H54 (cell line): ENCODE measurements at places on chromosomes 2 and 18.

- DNase-seq = peak; percentile 86
Observed at GRCh38 chr2:38076710-38077430, 919 bp upstream of the CYP1B1 start.

DNA sequence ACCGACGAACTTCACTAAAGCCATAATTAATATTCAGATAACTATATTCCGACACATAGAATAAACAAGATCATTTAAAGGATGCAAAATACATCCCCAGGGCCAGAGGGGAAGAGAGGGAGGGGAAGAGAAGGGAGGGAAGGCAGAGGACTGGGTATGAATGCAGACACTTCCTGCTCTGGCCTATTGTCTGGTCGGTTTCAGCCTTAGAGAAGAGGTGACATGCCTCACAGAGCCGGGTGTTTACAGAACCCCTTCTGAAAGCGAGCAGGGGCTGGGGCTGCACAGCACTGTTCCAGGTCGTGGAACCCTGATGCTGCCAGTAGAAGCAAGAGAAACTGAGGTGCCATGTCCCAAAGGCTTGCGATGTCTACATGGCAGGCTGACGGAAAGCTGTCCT is 31.0 kb downstream of the CELF4 start:
- no peak for DNase-seq

GRCh38 chr2:115942800-115943199 is 1500.4 kb downstream of the DPP10 start:
- no peak for DNase-seq

GRCh38 chr2:57703407-57703806 is 343.2 kb upstream of the VRK2 start:
- DNase-seq = no peak

DNA sequence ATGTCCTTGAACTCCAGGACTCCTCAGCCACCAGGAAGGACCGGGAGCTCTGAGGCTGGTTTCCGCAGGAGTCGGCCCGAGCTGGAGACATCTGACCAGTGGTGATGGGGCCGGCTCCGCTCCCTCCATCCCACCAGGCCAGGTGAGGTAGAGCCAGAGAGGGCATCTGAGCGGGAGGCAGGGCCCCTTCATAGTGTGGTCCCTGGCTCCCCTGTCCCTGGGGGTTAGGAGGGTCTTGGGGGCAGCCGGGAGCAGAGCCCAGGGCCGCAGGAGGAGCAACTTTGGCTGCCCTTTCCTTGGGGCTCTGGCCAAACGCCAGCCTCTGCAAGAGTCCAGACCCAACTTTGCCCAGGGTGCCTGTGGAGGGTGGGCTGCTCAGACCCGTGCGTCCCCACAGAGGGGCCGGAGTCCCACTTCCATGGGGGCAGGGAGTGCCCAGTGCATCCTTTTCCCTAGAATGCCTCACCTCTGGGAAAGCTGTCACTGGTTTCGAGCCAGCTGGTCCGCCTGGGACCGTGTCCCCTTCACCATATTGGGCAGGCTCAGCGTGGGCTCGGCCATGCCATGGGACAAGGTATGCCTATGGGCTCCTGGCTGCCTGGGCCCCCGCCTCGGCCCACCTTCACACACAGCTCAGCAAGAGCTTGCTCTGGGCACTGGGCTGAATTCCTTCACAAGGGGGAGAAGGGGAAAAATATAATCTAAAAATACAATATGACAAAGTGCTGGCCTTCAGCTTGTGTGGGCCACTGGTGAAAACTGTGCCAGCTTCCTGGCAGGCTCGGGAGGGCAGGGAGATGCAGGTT is 148.6 kb downstream of the TWIST2 start:
- no peak for DNase-seq

DNA sequence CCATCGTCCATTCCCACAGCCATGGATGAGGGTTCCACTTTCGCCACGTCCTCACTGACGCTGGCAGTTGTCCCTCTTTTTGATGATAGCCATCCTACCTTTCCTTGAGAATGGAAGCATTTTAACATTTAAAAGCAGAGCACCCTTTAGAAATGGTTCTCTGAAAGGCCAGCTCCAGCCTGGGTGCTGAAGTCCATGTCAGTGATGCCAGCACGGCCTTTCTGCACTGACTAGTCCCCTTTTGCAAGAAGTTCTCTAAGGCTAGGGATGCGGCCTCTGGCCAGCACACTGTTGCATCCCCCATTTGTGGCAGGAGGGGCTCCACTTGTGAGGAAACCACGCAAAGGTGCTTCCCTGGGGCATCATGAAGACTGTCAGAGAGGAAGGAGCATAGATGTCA is 203.5 kb downstream of the MGAT5 start:
- DNase-seq = no peak

DNA sequence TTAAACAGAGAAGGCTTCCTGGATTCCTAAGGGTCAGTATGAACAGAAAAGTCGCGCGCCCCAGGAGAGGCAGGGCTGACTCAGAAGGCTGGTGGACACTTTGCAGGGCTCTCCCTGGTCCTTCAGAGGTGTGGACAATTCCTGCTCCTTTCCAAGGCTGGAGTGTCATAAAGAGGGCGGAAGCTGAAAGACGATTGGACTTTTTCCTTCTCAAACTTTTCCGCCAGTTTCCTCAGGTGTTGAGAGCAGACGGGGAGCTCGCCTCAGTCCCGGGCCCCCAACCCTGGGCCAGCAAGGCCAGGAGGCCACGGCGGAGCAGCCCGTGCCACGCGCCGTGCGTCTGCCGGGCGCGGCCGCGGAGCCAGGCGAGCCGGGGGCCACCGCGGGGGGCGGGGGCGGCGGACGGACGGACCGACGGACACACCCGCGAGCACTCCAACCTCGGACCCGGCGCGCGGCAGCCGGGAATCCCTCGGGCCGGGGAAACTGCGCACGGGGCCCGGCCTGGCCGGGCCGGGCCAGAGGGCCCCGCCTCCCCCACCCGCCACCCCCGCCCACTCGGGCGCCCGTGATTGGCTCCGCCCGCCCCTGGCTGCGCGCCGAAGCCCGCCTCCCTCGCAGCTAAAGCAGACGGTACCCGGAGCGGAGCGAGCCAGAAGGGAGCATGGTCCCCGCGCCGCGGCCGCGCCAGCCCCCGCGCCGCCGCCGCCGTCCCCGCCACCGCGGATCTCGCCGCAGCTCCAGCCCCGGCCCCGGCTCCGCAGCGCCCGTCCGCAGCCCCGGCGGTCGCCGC is at the start of gene KLHL29:
Gene KLHL29 (plus strand): TSS at position 629 of the 793 bp plus-strand sequence. CDS start 177,018 bp downstream, outside the sequence.
- peak; percentile 92 for DNase-seq

DNA sequence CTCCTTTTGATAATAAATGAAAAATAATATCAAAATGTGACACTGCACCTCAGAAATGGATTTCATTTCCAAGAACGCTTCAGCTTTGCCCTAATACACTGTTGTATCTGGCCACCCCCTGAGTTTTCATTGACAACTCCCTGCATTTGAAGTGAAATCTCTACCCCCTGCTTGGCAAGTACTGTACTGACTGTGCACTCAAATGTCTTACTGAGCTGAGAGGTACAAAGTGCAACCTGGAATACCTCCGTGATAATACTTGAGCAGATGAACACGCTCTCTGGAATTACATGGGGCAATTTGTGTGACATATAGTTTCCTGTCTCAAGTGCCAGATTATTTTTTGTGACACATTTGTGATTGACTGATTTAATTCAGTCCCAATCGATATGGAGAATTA is 231.1 kb downstream of the LRP1B start:
- DNase-seq = no peak

GRCh38 chr2:173175222-173175621 is 99.6 kb downstream of the MAP3K20 start:
- no peak for DNase-seq

- DNase-seq = no peak
Observed at GRCh38 chr2:11506611-11506969, 27.3 kb upstream of the GREB1 start.

DNA sequence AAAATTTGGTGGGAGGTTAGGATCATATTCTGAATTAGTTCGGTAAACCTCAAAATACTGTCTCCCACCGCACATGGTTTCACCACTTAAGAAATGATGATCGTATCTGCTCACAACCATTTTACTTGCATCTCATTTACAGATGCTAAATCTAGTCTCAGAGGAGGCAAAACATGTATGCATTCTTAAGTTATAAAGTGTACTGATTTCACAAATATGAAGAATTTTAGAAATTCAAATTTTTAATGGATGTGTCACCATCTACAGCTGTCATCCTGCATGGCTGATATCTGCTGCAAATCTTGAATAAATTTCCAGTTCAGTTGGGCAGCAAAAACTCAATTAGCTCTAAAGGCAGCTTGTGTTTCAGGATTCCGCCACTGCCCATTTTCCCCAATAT is 243.3 kb upstream of the KCNJ3 start:
- no peak for DNase-seq

DNA sequence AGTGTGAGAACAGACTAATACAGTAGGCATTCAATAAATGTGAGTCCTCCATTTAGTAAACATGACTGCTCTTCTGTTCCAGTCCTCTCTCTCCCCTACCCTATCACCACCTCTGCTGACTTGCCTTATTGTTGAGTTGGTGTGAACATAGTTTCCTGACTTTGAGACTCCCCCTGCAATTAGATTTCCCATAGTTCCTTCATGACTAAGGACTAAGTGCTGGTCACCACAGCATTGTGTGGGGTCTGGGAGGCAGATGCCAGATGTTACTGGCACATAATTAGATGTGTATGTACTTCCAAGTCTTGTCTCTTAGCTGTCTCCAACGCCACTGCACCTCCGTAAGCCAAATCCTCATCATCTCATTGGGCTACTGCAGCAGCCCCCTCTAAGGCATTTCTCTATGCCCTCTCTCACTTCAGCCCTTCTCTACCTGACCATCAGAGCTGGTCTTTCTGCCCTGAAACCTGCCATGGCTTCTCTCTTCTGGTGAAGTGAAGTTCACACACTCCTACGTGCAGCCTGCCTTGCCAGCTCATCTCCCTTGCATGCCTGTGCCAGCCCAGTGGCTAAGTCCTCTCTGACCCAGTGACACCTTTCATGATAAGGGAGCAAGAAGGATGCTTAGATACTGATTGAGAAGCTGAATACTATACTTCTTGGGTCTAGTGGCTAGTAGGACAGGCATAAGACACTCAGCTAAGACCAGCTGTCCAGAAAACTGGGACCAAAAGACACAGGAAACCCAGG is 81.6 kb upstream of the ALPP start:
- DNase-seq = no peak

- no peak for DNase-seq
Observed at GRCh38 chr2:56654936-56655335, 471.1 kb downstream of the CCDC85A start.

- DNase-seq = peak; percentile 61
Observed at GRCh38 chr18:21242141-21242779, at the start of gene GREB1L. Gene GREB1L (plus strand): TSS chr18:21242232. CDS start chr18:21383519, 141,287 bp downstream.

GRCh38 chr18:23921716-23922285 is 92.8 kb upstream of the TTC39C start:
- no peak for DNase-seq

- DNase-seq = no peak
Observed at GRCh38 chr18:39698436-39698835, 2132.8 kb upstream of the CELF4 start.

GRCh38 chr2:112481528-112482233 is at the start of gene TTL:
Gene TTL (plus strand): TSS chr2:112482156. CDS start chr2:112482345, 189 bp downstream.
- peak; percentile 82 for DNase-seq

- DNase-seq = no peak
Observed at GRCh38 chr18:74497778-74498177, 1.6 kb downstream of the CNDP2 start.

DNA sequence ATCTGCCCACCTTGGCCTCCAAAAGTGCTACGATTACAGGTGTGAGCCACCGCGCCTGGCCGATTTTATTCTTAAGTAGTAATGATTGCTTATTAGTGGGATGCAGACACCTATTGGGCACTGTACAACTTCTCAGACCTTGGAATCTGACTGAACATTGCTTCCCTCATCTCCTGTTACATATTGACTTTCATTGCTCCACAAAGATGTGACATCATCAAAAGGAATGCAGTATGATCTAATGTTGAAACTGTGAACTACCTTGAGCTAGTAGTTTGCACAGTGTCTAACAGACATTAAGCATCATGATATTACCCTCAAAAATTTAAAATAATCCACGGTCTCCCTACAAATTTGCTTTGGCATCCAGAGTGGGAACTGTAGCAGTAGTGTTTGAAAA is 109.8 kb upstream of the SIX2 start:
- peak; percentile 20 for DNase-seq

GRCh38 chr18:34796035-34796657 is 86.0 kb downstream of the DTNA start:
- no peak for DNase-seq

GRCh38 chr2:212990697-212991096 is 160.7 kb downstream of the IKZF2 start:
- no peak for DNase-seq

DNA sequence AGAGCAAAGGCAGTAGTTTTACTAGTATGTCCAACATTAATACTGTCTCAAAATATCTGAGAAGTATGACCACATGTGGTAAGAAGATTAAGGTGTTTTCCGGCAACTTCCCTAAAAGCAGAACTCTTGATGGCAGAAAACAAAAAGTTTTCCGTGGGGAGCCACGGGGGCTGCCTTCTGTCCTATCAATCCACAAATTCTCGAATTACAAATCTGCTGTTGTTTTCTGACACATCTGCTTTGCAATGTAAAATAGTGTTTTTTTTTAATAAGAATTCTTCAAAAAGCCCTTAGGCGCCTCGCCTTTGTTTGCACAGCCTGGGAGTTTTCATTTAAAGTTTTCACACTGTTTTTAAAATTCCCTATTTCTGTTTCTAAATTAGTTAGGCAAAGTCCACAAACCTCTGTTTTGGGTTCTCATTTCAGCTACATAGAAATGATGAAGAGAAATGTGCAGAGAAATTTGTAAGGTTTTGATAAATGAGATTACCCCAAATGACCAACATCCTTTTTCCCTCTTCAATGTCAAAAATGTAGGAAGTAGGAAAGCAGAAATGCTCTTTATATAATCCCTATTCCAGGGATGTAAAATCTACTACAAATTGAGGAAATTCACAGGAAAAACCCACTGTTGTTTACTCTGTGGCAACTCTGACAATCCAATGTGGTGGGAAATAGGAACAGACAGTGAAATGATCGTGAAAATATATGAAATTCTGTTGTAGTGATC is 385.8 kb downstream of the ZEB2 start:
- DNase-seq = no peak

- no peak for DNase-seq
Observed at GRCh38 chr18:51123481-51123880, 74.0 kb downstream of the MEX3C start.

GRCh38 chr2:44077942-44078511 is 82.2 kb upstream of the LRPPRC start:
- DNase-seq = no peak

- no peak for DNase-seq
Observed at GRCh38 chr2:226304308-226304707, 495.3 kb downstream of the IRS1 start.
